ENCODE measurements at places on chromosomes 7 and 10.
A peak's percentile ranks its signal among the peaks of the same experiment; 100 is the strongest.

DNA sequence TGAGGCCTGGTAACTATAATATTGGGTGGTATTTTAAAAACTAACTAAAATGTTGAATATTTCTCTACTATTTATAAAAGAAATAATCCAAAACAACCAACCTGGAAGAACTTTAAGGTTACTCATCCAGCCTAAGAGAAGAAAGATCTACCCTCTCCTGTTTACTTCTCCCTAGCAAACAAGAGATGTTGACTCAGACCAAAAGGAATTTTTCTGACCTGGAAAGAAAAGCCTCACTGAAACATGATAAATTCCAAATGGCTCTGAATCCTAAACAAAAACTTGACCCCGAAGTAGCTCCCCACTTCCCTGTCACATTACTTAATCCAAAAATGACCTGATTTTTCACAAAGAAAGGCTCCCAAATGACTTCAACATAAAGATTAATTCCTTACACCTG is 101.2 kb downstream of the PARD3 start:
- DNase-seq = no peak

DNA sequence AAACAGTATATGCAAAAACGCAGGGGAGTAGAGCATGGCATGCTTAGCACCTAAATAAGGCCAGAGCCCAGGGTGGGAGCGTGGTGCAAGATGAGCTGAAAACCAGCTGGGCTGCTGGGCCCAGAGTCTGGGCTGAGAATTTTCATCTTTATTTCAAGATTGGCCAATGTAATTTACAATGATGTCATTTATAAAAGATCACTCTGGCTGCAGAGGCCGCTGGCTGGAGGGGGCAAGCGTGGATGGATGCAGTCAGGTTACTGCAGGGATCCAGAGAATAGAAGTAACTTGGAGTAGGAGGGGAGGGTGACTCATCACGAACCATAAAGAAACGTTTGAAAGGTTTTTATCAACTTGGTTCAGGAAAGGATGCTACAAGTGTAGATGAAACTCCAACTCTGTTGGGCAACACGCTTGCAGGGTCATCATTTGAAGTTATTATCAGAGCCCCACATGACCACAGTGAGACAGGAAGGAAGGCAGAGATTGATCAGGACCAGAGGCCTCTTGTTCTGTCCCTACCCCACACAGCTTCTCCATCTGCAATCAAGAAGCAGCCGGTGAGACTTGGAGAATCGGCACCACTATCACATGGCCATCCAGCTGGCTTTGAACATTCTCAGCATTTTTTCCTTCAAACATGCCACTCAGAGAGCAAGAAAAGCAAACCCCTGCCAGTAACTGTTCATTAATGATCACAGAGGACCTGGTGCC is 49.2 kb downstream of the ODAD2 start:
- DNase-seq = peak; percentile 16

DNA sequence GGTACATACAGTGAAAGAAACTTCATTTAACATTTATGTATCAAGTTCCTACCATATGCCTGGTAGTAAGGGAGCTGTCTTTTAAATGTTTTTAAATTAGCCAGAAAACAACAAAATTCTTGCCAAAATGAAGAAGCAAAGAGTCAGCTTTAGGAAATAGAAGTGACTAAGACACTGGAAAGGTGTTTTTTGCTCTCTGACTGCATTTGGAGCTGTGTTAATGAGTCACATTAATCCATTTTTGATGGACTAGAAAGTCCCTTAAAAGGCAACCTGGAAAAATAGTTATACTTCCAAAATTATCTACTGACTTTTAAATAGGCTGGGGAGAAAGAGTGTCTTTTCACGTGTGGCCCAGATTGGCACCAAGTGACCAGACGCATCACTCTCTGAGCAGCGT is 3.9 kb upstream of the COL17A1 start:
- no peak for DNase-seq

- no peak for DNase-seq
These were observed 625.7 kb upstream of the ANKRD30A start for GRCh38 chr10:36499693-36500092.

DNA sequence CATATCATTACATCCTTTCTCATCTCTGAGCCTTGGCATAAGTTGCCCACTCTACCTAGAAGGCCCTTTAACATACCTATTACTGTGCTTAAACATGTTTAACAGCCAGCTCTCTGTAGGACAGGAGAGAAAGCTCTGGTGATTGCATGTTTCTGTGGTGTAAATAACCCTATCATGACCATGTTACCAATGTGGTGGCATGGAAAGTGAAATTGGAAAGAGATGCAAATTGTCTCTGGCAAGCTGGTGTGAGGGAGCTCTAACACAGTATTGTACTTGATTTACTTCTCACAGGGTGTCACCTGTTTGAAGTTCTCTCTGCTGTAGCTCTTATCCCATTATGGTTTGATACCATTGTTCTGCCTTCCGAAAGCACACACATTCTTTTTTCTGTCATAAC is 231.8 kb upstream of the DKK1 start:
- DNase-seq = no peak

- peak; percentile 59 for DNase-seq
These were observed 598 bp upstream of the AMZ1 start for GRCh38 chr7:2687338-2687869.

GRCh38 chr10:110378006-110378405 is 73.3 kb upstream of the SMNDC1 start:
- no peak for DNase-seq

GRCh38 chr10:44116474-44116873 is 268.4 kb downstream of the CXCL12 start:
- DNase-seq = peak; percentile 11

DNA sequence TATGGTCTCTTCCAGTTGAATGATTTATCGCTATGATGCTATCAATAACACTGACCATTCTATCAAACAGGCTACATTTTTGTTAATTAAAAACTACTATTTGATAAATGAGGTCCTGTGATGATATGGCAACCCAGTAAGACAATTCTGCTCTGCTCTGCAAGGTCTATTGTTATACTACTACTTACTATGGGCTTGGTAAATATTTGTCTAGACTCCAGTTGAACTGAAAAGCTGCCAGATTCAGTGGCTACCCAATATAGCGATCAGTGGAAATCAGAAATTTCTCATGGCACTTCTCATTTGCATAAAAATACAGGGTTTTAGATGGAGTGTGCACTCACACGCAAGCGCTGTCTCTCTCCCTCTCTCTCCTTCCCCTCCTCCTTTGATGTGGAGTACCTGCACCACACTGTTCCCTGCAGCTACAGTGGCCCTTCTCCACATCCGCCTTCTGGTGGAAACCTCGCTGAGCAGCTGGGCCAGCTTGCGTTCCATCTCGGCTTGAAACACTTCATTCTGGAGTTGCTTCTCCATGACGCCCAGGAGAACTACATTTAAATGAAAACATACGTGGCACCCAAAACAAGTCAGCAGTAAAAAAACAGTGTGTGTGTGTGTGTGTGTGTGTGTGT is 77.9 kb downstream of the KIAA1549 start:
- no peak for DNase-seq

All from fibroblast of skin of scalp (primary cell).